ENCODE measurements at places on chromosomes 3 and 15.

GRCh38 chr15:77617476-77618230 lies 15.1 kb downstream of the LINGO1 start:
- no peak for DNase-seq

- no peak for DNase-seq
Measured at GRCh38 chr3:66048051-66048395, 9.3 kb upstream of the MAGI1 start.

DNA sequence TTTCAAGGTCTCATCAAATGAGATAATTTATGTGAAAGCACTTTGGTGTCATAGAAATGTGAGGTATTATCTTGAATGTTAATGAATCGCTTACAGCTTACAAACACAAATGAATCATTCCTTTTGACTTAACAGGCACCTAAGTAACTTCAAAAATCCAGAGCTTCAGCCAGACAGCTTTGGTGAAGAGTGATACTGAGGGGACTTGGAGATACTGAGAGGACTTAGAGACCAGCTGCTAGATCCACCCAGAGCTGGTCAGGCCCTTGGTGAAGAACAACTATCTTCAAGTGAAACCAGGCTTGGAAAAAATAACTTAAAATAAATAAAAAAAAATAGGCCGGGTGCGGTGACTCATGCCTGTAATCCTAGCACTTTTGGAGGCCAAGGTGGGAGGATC lies 16.2 kb upstream of the ZFYVE19 start:
- DNase-seq = no peak

GRCh38 chr3:188890572-188891270 lies 281.1 kb upstream of the TPRG1 start:
- DNase-seq = no peak

DNA sequence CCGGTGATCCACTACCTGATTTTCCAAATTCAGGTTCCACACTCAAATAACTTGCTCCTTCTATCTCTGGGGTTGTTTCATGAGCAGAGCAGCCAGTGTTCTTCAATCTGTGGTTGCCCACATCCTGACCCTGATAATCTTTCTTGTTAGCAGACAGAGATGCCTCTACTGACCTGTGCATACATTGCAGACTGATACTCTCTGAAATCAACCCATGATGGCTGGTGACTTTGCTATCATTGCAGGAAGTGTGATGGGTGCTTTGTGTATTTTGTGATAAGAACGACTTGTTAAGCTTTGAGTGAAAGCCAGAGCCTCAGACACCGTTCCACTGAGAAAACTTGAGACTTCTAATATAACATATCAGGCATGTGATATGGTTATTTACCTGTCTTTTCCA lies 39.9 kb downstream of the GATM start:
- DNase-seq = no peak

DNA sequence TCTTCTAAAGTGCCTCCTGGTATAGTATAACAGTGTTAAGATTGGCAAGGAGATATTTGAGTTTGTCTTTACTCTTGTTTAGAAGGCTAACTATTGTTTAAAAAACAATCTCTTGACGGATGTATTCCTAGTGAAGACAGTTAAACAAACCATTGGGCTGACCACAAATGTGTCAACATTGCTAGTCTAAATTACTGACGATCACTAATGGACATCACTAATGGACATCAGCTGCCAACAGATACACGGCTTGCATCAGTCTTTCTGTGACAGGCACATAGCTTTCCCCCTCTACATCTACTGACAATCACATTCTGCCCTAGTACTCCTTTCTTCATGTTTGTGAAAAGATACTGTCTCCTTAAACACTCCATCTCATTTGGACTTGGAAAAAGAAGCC lies 57.1 kb upstream of the ETV5 start:
- DNase-seq = no peak

DNA sequence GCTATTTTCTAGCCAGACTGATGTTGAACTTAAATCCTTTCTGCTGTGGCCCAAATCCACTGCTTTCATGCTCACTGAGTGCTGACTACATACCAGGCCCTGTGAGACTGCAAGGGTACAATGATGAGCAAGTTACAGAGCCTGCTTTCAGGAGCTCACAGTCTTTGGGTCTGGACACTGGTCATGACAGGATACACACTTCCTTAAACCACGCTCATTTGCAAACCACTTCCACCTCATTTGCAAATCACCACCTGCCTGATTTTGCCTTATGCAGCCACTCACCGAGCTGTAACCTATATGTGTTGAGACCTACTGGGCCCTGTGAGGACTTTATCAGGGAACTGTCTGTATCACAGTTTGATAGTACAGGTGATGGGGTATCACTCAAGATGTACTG lies 50.2 kb upstream of the LRRC58 start:
- DNase-seq = no peak

DNA sequence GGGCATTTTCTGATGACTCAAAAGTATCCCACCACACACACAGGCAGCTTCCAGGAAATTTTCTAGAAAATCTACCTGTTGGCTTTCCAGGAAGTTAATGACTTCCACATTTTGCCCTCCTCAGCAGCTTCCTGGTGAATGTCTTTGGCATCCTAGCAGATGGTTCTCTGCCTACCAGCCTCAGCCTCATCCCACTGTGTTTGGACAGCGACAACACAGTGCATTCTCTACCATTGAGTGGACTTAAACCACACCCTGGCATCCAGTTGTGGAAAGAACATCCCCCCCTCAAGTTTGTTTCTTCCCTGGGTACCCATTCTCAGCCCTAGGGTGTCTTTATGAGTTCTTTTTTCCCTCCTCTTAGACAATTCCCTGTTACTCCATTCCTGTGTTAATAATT lies 50.8 kb upstream of the GADL1 start:
- no peak for DNase-seq

GRCh38 chr3:146449613-146450012 lies 19.7 kb downstream of the PLSCR2 start:
- no peak for DNase-seq

GRCh38 chr3:33334364-33334763 lies 57.1 kb downstream of the FBXL2 start:
- DNase-seq = no peak

GRCh38 chr3:166877971-166878370 lies 502.1 kb downstream of the ZBBX start:
- no peak for DNase-seq

GRCh38 chr3:41989518-41989917 lies 27.6 kb upstream of the ULK4 start:
- no peak for DNase-seq

- no peak for DNase-seq
Measured at GRCh38 chr3:111761309-111761795, 97.7 kb upstream of the PHLDB2 start.

DNA sequence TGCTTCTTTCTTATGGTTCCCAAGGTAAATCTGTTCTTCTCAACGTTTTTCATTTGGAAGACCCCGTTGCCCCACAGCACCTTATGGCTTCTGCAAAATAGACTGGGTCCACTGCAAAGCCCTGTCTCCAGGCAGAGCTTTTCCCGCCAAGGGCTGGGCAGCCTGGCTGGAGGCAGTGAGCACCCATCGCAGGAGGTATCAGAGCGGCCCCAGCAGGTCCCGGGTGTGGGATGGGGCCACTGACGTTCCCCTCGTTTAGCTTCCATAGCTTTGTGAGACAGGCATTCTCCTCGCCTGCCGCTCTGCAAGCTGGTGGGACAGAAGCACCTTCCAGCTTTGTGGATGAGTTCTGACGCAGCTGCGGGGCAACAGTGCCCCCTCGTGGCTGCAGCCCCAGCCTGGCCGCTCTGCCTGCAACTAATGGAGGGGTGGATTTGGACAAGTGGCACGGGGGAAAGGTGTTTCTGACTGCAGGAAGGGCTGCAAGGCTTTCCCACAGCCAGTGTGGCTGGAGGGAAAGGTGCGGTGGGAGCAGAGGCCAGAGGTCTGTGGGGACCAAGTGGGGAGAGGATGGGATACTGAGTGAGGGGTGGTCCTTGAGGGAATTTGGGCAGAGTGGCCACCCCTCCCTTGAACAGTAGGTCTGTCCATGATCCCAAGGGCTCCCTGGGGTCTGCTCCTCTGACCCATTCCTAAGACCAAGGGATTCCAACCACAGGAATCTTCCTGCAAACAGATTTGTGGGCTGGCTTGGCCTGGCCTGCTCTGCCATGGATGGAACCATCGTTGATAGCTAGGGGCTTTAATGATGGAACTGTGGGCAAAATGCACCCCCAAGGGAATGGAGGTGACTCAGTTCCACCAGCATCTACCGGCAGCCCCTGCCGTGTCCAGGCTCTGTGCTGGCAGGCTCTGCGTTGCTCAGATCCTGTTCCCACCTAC lies 99.4 kb downstream of the FBLN2 start:
- peak; percentile 58 for DNase-seq

- no peak for DNase-seq
Measured at GRCh38 chr15:84982301-84982920, 755 bp downstream of the PDE8A start.

DNA sequence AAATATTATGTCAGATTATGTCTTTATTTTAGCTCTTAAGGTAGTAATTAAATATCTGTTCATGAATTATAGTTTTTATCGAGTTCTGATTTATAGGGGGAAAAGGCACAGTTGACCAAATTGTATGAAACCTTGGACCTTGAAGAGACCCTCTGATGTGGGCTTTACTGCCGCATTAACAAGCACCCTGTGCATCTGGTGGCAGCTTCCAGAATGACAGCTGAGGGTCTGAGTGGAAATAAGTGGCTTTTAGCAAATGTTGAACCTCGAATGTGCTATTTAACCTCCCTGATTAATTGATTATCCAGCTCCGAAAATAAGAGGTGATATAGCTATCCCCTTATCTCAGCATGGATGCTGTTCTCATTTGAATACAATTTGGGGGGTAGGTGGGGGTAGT lies 87.0 kb downstream of the TMEM108 start:
- DNase-seq = no peak

DNA sequence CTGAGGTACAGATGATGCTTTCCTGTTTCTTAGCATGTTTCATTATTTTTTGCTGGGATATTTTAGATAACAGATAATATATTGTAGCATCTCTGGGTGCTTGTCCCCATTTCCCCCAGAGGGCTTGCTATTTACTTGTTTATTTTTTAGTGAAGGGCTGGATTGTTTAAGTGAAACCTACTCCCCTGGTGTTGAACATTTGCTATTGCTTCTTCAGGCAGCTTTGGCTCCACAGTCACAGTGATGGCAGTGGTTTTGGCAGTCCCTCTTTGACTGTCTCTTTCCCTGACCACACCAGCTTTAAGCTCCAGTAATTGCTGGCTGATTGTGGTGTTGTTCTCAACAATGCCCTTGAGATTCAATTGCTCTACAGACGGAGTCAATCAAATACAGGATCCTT lies 128.9 kb downstream of the KLF13 start:
- no peak for DNase-seq

DNA sequence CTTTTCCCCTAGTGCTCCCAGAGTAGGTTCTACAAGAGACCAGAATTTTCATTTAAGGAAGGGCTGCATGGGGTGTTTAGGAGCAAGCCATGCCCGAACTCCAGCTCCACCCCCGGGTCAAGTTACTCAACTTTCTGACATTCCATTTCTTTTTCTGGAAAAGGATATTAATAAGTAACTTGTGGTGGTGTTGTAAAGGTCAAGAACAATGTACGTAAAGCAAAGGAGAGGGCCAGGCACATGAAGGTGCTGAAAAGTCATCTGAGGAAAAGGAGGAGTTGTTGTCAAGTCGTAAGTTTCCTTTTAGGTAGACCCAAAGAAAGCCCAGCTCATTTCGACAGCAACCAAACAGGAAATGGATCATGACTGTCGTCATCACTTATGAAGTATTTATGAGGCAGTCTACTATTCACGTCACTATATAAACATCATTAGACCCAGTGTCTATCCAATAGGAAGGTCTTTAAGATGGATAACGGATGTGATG lies 319.6 kb upstream of the IL12A start:
- DNase-seq = no peak

DNA sequence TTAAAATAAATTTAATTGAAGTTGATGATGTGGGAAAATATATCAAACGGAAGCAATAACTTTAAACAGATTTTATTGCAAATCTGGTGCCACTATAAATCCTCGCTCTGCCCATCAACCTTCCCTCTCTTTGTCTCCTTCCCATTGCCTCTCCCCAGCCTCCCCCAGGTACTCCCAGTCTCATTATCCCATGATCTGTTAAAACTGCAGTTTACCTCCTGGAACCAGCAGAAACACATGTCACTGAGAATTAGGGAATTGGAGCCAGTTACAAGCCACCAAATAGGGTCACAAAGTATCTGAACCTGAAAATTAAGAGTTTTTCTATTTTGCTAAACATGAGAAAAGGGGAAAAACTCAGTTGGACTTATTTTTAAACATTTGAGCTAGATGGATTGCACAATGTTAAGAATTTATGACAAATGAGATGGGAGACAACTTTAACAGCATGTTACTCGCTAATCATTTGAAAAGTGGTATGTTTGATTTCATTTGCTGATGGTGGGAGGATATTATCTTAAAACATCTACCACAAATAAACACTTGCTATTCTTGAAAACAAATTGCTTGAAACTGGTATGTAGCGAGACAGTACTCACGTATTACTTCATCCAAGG lies 2.4 kb downstream of the PLCH1 start:
- DNase-seq = no peak

- DNase-seq = peak; percentile 11
Measured at GRCh38 chr3:78690766-78691165, 1077.0 kb downstream of the ROBO1 start.

GRCh38 chr15:74776821-74777768 lies 4.8 kb upstream of the CSK start:
- no peak for DNase-seq

- DNase-seq = no peak
Measured at GRCh38 chr3:23864931-23865330, 51.9 kb downstream of the NKIRAS1 start.

- DNase-seq = no peak
Measured at GRCh38 chr3:168212664-168213285, 117.1 kb upstream of the GOLIM4 start.

DNA sequence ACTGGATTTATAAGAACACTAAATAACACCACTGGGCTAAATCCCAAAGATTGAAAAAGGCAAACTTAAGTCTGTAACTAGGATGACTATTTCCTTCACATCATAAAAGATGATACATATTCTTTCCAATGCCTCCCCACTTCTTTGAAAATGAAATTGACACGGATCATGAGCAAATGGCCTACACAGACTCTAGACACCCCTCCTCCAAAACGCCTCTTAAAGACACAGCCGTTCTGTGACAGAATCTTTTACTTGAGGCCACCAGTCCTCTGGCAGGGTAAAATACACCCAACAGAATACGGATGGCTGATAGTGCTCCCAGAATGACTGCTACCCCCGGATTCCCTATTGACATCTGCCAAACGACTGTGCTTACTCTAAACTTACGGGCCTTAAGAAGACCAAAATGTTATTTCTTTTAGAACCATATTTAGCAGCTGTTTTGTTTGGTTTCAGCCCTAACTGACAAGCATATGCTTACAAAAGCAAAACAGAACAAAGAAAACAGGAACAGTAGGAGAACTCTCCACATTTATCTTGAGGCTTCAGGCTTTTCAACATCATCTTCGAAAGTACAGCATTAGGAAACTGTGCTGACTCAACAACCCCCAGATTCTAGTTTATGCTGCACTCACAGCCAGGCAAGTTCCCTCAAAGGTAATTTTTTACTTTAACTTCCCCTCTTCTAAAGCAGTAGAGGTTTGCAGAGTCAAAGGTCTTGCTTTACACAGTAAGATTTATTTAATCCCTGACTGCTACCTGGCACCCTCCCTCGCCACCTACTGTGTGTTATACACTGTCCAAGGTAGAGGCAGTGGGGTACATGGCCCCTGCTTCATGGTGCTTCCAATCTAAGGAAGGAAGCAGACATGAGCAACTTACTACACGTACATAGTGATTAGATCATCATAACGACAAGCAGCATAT lies 84.3 kb downstream of the TNIK start:
- DNase-seq = no peak
